ENCODE measurements at places on chromosomes 6 and 20. TPM values are rescaled to one million over a fixed set of nuclear protein-coding genes. Genes with fewer than 3 reads are reported as not detected.

The SLC17A1 gene
- not detected for total RNA-seq

The CDH4 gene
- 39.0 TPM for total RNA-seq

The WFDC5 gene
- total RNA-seq = 0.66 TPM

The MDFI gene
- total RNA-seq = 16.6 TPM

The OTOR gene
- 0.32 TPM for total RNA-seq

The PHF20 gene
- 26.8 TPM for total RNA-seq

The ADGRB3 gene
- total RNA-seq = 5.4 TPM

The LY6G6C gene
- 0.27 TPM for total RNA-seq

The LRRC1 gene
- total RNA-seq = 8.6 TPM

The NKAIN4 gene
- not detected for total RNA-seq
